Umbilical cord (tissue), 2 donors: ENCODE measurements at places on chromosomes 12 and 14.

GRCh38 chr12:1587927-1588574 is 6.3 kb downstream of the FBXL14 start:
- DNase-seq: no peak

DNA sequence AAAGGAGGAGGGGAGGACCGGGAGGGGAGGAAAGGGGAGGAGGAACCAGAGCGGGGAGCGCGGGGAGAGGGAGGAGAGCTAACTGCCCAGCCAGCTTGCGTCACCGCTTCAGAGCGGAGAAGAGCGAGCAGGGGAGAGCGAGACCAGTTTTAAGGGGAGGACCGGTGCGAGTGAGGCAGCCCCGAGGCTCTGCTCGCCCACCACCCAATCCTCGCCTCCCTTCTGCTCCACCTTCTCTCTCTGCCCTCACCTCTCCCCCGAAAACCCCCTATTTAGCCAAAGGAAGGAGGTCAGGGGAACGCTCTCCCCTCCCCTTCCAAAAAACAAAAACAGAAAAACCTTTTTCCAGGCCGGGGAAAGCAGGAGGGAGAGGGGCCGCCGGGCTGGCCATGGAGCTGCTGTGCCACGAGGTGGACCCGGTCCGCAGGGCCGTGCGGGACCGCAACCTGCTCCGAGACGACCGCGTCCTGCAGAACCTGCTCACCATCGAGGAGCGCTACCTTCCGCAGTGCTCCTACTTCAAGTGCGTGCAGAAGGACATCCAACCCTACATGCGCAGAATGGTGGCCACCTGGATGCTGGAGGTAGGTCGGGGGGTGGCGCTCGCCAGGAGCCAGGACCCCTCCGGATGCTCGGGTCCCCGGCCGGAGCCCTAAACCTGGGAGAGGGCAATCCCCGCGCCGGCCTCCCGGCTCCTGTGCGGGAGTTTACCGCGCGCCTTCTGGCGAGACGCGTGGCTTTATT is at the start of gene CCND2:
Gene CCND2, plus strand, starts transcription at position 111 of the 744 bp plus-strand sequence. Its CDS starts 279 bp downstream, at position 390.
- peak; percentile 98 for DNase-seq

GRCh38 chr14:58639842-58640484 is 2.2 kb downstream of the DACT1 start:
- DNase-seq: peak; percentile 92

DNA sequence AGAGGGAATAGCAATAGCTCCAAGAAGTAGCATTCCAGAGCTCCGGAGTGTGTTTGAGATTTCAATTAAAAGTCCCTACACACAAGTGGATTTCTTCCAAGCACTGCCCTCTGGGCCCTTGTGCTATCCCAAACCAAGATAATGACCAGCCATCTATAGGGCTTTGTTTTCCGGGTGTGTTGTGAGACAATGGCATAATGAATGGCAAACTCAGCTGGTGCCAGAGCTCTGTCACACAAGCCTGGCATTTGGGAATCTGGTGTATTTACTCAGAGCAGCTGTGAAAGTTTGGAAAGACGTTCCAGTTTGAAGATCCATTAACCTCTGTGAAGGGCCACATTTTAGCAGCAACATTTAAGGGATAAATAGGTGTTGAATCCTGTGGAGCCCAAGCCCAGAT is 61.2 kb upstream of the TMTC2 start:
- no peak for DNase-seq

DNA sequence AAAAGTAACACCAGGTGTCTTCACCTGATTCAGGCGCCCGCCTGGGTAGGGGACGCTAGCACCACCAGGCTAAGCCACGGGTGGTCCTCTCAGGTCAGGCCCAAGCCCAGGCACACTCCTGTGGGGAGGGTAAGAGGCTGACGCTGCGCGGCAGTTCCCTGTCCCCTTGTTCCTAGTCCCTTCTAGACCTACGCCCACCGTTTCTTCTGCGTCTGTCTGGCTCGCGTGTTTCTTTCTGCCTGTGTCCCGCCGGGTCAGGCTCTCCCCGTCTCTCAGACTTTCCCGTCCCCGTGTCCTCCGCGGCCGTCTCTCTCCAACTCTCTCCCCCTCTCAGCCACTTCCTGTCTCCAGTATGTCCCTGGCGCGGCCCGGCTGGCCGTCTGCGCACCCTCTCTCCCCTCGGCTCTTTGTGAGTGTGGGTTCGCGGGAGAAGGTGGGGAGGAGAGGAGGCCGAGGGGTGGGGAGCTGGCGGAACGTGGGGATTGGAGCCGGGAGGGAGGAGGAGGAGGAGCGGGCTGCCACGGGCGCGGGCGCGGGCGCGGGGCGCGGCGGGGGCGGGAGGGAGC is 3.1 kb upstream of the TNS2 start:
- DNase-seq: peak; percentile 90
